SW 1271 (cell line): ENCODE measurements at places on chromosomes 6 and 20.

DNA sequence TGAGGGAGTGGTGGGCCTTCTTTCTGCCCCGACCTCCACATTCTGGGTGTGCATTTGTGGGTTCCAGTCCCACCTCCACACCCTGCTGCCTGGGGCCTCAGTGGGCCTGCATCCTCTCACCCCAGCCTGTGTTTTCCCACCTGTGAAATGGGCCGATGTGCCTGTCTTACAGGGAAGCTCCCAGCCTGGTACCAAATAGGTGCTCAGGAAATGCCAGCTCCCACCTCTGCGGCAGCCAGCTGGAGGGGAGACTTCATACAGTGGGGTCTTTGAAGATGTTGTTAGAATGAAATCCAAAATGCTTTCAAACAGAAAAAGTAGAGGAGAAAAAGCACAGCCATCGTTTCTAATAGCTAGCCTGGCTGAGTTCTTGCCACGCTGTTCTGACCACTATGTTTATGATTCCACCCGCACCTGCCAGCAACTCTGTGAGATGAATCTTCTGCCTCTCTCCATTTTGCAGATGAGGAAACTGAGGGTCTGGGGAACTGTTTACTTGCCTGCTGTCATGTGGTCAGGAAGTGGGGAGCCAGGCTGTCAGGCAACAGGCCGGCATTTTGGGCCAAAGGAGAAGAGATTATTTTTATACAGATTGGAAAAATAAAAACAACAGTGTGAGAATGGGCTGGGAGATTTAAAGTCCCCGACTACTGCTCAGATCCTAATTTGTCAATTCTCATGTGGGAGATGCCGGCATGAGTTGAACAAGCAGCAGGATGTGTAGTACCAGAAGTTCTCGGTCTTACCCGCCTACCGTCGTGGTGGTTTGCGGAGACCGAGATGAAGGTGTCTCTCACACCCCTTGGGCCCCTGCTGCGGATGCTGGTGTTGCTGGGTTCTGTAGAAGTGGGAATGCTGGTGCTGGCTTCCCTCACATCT is 4.6 kb downstream of the TMEM181 start:
- no peak for DNase-seq

DNA sequence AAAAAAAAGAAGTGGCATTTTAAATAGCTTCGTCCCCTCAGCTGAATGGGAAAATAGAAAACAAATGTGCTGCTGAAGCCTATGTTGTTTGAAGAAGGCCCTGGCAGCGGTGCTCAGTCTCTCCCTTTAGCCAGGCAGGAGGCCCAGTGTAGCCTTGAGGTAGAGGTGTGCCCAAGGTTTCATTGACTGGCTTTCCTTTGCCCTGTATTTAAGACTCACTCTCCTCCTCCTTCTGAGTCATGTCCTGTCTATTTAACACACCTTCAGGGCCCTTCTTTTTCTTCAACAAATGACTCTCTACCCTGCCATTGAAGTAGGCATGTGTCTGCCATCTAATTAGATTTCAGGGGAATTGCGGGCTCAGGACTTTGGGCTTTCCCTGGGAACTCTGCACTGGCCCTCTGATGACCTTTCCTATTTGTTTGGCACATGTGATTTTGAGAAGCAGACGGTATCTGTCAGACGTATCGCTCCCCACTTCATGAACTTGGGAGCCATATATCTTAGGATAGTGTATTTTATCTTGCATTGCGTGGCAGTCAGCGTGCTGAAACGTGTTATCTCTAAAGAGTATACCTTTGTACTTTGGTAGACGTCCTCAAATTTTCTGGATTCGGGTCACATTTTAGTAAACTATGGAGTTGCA is 4.3 kb downstream of the TJAP1 start:
- peak; percentile 22 for DNase-seq

DNA sequence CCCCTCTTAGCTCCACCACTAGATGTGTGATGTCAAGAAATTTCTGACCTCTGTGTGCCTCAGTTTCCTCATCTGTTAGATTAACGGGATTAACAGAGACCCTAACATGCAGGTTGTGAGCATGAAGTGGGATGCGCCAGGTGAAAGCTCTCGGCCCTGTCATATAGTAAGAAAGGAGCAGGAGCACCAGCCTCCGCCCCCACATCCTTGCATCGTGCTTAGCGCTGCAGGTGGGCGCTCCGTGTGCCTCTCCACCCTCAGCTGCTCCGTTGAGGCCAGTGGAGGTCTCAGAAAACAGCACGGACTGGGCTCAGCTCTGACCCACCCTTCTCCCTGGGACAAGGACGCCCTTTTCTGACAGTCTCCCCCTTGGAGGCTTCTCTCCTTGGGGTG is 63.4 kb downstream of the TCP11 start:
- no peak for DNase-seq

- no peak for DNase-seq
These were observed 314.7 kb downstream of the EPM2A start for GRCh38 chr6:145420599-145420998.

GRCh38 chr6:34795836-34796425 is 4.0 kb downstream of the BLTP3A start:
- DNase-seq = no peak

DNA sequence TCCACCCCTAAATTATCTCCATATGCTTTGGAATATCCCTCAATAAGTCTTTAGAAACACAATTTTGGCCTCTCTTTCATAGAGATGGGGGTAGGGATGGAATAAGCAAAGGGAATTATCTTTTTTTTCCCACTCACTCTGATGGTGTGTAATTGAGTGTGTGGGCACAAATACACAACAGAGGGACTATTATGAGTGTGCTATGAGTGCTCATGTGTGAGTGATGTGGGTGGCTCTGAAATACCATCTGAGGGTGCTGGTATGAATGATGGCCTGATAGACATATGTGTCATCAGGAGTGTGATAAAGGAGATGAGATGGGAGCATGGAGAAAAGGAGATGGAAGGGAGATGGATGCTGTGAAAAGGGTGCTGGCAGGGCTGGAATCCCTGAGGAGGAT is 35.6 kb downstream of the GSS start:
- DNase-seq = no peak

GRCh38 chr6:135274561-135275293 is 93.6 kb downstream of the MYB start:
- DNase-seq = no peak

- DNase-seq = no peak
These were observed 2.9 kb downstream of the FRK start for GRCh38 chr6:116057766-116058165.

- DNase-seq = no peak
These were observed 700.5 kb downstream of the TENT5A start for GRCh38 chr6:81051952-81052351.

DNA sequence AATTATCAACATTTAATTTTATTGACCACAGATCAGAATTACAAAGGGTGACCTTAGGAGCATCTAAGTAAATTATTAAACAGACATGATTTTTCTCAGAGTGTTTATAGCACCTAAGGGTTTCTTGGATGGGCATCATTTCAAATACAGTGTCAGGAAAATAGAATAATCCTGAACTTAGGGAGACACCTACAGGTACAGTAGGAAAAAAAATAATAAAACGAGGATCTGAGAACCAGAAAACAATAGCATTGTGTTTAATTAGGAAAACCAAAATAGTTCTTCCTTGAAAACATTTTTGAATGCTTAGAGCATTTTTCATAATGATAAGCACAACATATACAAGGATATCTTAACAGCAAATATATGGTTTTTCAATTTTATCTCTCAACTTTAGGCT is 39.2 kb downstream of the MMUT start:
- DNase-seq = peak; percentile 25

DNA sequence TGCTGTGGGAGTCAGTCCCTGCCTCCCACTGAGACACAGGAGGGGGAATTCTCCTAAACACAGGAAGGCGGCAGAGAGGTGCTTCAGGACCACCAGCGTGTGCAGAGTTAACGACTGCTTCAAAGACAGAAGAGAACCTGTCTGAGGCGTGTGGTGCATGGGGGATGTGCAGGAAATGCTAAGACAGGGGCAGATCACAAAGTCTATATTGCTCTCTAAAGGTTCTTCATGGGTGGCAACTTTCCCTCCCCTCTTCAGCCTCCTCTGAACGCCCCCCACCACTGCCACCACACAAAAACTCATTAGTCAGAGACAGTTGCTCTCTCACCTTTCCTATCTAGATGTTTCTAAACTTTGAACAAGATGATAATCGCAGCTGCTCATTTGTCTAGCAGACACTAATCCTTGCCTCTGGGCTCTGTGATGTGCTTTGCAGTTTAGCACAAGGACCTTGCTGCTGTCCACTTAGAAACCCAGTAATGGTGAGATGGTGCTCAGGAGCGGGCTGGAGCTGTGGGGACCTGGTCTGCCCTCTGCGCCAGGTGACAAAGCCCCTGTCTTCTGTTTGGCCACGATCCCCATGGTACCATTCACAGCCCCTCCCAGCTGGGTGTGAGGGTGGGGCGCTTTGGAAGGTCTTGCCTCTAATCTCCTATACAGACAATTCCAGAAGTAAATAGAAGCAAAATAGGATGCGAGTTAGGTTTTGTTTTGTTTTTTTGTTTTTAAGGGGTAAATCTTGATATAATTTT is 219.6 kb downstream of the NRN1 start:
- DNase-seq = no peak

DNA sequence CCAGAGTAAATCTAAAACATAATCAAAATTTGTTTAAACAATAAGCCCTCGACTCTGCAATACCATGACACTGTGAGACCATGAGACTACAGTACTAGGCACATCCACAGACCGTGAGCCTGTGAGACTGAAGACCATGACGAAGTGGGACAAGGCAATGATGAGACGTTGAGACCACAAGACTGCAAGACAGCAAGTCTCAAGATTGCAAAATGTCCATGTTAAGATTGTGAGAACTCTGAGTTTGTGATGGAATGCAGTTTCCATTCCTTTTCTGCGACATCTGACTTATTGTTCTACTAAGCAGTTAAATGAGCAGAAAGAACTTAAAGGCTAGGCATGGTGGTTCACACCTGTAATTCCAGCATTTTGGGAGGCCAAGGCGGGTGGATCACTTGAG is 102.1 kb upstream of the PHACTR1 start:
- DNase-seq = no peak

DNA sequence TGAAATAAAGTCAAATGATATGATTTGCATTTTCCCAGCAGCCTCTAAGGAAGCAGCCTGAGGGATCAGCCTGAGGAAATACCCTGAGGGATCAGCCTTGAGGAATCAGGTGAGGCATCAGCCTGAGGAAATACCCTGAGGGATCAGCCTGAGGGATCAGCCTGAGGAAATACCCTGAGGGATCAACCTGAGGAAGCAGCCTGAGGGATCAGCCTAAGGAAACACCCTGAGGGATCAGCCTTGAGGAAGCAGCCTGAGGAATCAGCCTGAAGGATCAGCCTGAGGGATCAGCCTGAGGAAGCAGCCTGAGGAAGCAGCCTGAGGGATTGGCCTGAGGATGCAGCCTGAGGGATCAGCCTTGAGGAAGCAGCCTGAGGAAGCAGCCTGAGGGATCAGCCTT is 669.7 kb upstream of the AGPAT4 start:
- DNase-seq = no peak

- peak; percentile 25 for DNase-seq
These were observed 102.9 kb downstream of the SLX4IP start for GRCh38 chr20:10537850-10538480.

- no peak for DNase-seq
These were observed 18.3 kb downstream of the ZNF831 start for GRCh38 chr20:59181936-59182335.

- no peak for DNase-seq
These were observed 1.7 kb downstream of the PMEPA1 start for GRCh38 chr20:57707849-57708693.

- no peak for DNase-seq
These were observed 6.5 kb downstream of the MEP1A start for GRCh38 chr6:46799657-46800056.

DNA sequence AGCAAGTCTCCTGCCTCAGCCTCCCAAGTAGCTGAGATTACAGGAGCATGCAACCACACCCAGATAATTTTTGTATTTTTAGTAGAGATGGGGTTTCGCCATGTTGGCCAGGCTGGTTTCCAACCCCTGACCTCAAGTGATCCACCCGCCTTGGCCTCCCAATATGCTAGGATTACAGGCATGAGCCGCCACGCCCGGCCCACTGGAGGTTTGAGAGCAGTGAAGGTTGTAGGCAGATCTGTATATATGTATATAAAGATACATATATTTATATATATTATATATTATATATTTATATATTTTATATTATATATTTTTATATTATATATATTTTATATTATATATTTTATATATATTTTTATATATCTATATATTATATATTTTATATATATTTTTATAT is 38.2 kb upstream of the TTPAL start:
- no peak for DNase-seq

- DNase-seq = no peak
These were observed 7.5 kb downstream of the BTN3A2 start for GRCh38 chr6:26372308-26373144.

GRCh38 chr6:134058622-134059366 is 6.4 kb upstream of the SLC2A12 start:
- no peak for DNase-seq

GRCh38 chr20:19881080-19881840 is 123.2 kb downstream of the RIN2 start:
- DNase-seq = no peak
